ENCODE measurements at places on chromosomes 1 and 21.

- no peak for DNase-seq
Measured at GRCh38 chr1:116417678-116418077, 44.6 kb downstream of the ATP1A1 start.

GRCh38 chr1:223031733-223032601, 111.1 kb downstream of the TLR5 start:
- DNase-seq = peak; percentile 10

DNA sequence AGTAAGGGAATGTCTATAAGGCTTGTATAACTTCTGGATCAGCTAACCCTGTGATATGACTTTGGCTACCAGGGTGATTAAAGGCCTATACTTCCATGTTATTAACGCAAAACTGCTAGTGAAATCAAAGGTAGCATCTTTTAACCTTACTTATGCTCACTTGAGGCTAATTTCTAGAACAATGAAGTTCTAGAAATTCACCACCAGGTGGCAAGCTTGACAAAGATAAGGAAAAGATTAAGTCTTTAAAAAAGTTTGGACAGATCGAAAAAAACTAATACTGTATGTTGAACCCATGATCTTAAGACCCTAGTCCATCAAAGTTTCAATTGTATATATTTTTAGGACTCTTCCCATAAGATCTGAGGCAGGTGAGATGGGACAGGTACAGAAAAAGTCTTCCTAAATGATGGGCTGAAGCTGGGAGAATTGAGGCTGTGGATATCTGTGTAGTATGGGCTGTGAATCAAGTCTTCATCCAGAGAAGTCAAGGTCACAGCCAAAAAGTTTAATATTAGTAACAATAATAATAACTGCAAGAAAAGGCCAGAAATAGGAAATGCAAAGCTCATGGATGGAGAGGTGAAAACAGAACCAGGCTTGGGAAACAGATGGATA, 18.8 kb downstream of the KYAT3 start:
- DNase-seq = peak; percentile 68

- no peak for DNase-seq
Measured at GRCh38 chr1:171062902-171063301, 27.8 kb upstream of the FMO3 start.

- no peak for DNase-seq
Measured at GRCh38 chr1:172875892-172876291, 174.8 kb downstream of the TNFSF18 start.

- peak; percentile 95 for DNase-seq
Measured at GRCh38 chr21:34986561-34987500, 62.3 kb downstream of the RUNX1 start.

DNA sequence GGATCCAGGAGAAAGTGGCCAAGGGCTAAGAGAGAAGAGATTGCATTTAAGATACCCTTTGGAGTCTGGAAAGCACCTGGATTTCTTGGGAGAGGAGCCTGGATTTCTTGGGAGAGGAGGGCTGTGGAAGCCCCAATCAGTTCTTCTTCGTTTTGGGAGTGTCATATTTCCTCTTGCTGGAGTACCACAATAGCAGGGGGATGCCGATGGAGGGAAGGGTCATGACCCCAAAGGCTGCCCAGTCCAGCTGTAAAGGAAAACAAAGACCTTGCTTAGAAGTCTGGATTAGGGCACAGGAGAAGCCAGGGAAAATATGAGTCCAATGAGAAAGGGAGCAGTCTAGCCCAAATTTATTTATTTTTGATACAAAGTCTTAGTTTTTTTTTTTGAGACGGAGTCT, 11.3 kb downstream of the SSR2 start:
- DNase-seq = no peak

DNA sequence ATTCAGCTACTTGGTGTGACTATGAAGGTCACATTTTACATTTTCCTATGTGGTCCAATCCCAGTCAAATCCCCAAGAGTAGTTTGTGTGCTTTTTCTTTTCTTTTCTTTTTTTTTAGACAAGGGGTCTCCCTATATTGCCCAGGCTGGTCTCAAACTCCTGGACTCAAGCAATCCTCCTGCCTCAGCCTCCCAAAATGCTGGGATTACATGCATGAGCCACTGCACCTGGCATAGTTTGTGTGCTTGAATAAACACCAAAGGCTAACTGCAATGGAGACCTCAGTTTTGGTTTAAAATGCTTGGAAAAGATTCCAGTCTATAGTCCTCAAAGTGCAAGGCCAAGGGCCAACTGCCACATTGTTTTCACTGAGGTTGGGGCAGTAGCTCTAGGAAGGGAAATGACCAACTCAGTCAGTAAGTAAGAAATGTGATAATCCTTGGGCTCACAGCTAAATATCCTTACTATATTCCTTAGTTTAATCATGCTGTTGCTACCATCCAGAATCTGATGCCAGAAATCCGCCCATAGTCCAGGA, 38.6 kb downstream of the EIF2B3 start:
- peak; percentile 12 for DNase-seq

- peak; percentile 71 for DNase-seq
Measured at GRCh38 chr1:68202239-68202832, 30.0 kb downstream of the WLS start.

DNA sequence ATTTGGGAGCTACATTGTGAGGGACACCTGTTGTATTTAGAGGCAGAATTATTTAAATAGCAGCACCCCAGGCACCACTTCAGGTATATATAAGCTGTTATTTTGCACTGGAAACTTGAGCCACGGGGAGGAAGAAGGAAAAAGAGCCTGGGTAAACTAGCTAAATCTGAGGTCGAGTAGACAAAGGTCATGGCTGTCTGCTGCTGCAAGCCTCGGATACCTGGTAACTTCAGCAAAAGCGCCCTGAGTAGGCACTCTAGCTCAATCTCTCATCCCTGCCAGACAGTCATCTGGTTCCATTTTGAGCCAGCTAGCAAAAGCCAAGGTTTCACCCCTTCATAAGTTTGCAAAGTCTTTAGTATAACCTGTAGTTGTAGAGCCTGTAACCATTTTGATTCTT, 101.9 kb upstream of the ZNF644 start:
- no peak for DNase-seq

- DNase-seq = no peak
Measured at GRCh38 chr1:234009668-234010067, 105.2 kb downstream of the SLC35F3 start.

DNA sequence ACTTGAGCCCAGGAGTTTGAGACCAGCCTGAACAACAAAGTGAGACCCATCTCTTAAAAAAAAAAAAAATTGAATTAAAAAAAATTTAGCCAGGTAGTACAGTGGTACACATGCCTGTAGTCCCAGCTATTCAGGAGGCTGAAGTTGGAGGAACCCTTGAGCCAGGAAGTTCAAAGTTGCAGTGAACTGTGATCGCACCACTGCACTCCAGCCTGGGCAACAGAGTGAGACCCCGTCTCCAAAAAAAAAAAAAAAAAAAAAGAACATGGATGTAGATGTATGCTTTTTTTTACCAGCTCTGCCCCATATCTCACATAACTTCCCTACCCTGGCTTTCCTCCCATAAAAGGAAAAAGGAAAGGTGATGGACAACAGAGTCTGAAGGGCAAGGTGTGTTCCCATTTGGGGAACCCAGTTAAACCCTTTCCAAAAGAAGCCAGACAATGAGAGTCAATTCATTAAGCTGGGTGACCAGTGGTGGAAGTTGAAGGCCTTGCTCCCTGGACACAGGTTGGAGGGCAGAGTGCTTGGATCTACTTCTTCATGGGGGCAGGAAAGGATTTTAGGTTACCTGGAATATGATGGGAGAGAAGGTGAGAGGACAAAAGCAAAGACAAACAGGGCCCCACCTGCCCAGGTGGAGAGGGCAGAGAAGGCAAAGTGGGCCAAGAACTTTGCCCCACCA, 2.9 kb downstream of the KRTCAP2 start:
- DNase-seq = no peak
